ENCODE measurements at places on chromosomes 4 and X. TPM values are rescaled to one million over a fixed set of nuclear protein-coding genes. Genes with fewer than 3 reads are reported as not detected.
A peak's percentile ranks its signal among the peaks of the same experiment; 100 is the strongest.

- no peak for DNase-seq
Observed at GRCh38 chrX:145405012-145405411, 157.7 kb downstream of the SPANXN1 start.

GRCh38 chr4:172826861-172827260 is 341.8 kb upstream of the GALNT7 start:
- no peak for DNase-seq

DNA sequence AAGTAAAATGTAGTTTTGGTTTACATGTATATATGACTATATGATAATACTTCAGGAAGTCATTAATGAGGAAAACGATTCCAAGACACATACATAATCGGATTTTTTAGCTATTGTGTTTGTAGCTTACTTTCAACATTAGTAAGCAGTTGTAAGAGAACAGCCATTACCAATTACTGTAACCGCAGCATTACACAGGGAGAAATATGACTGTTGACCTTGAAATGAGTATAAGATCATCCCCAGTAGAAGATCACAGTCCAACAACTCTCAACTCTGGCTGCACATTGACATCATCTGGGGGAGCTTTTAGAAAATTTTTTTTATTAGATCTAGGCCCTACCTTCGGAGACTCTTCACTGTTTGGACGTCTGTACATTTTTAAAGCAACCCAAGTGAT is 762.0 kb upstream of the MAGEB2 start:
- no peak for DNase-seq

- no peak for DNase-seq
Observed at GRCh38 chr4:114688059-114688458, 89.5 kb downstream of the UGT8 start.

Gene HTRA3
- 6.8 TPM for total RNA-seq

Gene TMEM35A
- total RNA-seq = 3.8 TPM

- no peak for DNase-seq
Observed at GRCh38 chrX:9835585-9836210, 49.5 kb downstream of the SHROOM2 start.

DNA sequence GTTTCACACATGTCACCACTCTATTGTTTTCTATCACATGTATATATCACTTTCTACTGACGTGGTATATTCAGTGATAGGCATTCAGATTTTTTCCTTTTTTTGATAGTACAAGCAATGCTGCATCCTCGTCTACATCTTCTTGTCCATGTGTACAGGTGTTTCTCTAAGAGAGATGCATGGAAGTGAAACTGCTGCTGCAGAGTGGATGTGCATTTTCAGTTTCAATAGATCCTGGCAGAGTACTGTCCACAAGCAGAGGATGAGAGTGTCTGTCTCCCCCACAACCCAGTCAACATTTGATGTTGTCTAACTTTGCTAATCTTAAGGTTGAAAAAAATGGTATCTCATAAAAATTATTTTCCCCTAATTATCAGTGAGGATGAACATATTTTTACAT is 194.0 kb upstream of the CASK start:
- DNase-seq = no peak

DNA sequence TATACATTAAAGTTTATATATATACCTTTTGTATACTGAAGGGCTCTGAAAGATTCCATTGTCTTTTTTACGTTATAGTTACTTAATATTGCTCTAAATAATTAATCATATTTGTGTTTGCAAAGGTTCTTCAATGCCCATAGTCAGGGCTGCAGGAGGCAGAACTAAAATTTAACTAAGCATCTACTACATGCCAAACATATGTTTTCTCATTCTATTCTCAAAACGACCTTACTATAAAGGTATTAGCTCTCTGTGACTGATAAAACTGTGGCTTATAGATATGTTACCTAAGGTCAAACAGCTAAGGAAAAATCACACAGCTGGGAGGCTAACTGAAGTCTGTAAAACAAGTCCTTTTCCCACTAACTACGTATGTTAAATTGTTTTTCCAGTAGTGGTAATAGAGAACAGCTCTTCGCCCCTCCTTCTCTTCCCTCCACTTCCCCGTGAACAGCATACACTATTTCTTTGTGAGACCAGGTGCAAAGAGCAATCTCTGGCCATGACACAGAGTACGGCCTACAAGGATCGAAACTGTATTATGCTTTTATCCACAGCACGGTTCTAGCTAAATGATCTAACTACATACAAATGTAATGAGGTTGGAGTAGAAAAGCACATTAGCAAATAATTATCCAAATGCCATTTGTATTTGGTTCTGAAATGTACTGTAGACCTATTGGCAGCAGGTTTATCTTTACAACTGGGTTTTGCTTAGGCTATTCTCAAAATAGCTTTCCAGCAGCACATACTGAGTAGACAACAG is 1.7 kb downstream of the CNOT6L start:
- DNase-seq = peak; percentile 2

Gene SMPX
- not detected for total RNA-seq

DNA sequence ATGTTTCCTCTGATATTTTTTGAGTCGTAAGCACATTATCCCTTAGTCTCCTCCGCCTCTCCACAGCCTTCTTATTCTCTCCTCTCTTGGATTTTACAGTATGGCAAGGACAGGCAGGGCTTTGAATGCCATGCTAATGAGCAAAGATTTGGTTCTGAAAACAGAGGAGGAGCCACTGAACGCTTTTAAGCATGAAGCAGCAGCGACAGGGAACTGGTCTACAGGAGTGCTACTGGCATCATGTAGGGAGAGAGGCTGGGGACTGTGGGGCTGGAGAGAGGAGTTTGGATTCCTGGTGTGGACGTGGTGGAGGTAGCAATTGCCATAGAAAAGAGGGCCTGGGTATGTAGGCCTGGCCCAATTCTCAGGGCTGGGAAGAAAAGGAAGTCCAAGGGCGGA is 4.6 kb upstream of the CD99L2 start:
- no peak for DNase-seq

DNA sequence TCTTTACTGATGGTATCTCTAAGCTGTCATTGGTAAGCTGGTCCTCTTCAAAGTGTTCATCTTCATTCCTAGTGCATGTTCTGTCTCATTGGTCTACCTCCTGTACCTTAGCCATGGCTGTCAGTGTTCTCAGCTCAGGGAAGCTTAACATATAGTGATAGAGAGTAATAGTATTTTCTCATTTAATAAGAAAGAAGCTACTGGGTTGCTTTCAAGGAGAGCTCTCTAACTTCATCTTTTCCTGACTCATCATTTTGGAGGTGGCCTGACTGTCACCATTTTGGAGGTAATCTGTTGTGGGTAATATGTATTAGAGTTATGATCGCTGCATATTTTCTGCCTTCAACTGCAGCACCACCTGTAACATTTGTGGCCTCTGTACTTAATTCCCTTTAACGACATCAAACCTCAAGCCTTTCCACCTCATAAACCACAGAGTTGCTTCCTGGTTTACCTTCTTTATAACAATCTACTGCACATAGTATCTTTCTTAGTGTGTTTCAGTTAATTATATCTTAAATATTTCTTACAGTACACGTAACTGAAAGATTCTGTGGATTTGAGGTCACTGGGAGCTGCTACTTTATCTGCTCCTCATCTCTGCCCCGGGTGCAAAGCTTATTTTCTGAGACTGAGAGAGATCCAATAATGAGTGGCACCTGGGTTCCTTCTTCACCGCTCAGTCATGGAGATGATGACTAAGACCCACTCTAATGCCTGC is 474.0 kb upstream of the TECRL start:
- DNase-seq = no peak

GRCh38 chrX:1416327-1416784 is 24.4 kb upstream of the SLC25A6 start:
- no peak for DNase-seq

DNA sequence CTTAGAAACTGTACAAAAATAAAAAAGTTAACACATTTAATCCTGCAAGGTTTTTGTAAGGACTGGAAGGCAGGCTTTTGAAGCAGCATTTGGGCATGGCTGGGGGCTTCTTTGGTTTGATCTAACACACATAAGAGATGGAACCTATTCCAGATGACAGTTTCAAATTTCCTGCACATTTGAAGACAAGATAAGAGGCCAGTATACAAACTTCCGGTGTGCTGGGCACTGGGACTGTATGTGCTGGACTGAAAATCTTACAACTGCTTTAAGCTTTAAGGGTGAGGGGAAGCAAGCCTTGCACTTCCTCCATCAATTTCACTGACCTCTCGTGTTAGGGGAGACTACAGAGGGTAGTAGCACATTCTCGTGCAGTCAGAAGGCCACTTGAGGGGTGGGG is 122.9 kb downstream of the AMMECR1 start:
- DNase-seq = no peak

GRCh38 chrX:150719621-150720020 is 26.4 kb downstream of the MTMR1 start:
- no peak for DNase-seq

- DNase-seq = peak; percentile 60
Observed at GRCh38 chr4:150010525-150011126, 67.6 kb upstream of the DCLK2 start.

GRCh38 chrX:109890300-109890699 is 112.6 kb upstream of the TMEM164 start:
- DNase-seq = no peak

Gene NHSL2
- 0.46 TPM for total RNA-seq

DNA sequence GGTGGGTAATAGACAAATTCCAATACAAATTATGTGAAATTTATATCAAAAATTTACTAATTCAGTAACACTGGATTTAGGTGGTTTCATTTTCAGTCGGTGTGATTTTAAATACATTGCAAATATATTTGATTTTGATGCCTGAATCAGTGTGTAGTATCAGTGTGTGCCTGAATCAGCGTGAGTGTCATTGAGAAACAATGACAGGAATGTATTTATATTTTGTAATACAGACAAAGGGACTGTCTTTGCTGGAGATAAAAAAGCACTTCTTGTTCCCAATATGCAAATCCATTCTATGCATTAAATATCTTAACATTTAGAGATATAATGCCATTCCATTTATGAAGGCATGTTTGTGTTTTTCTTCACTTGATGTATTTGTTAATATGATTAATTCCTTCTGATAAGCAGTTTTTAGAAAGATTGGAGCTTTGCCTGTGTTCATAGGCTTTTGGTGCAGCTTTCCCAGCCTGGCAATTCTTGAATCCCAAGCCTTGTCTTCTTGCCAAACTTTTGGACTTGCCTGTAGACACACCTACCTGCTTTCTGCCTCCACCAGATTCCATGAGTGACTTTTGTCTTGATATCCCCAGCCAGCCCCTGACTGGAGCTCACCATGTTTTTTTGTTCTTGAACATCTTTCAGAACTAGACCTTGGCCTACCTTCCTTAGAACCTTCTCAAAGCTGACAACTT is 243.8 kb downstream of the ADGRL3 start:
- DNase-seq = no peak

Gene VEGFD
- not detected for total RNA-seq

GRCh38 chr4:137000432-137000831 is 531.9 kb downstream of the PCDH18 start:
- no peak for DNase-seq

DNA sequence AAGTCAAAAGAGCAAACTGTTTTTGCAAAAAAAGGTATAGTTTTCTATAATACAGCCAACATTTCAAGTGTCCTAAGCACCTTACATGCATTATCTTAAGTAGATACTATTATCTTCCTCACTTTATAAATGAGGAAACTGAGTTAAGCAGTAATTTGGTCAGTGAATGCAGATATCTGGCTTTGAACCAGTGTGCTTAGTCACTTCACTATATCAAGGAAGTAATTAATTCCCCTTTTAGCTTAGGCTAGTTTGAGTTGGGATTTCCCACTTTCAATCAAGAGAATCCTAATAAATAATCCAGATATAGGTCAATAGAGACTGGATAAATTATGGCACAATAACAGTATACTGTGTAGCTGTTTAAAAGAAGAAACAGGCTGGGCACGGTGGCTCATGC is 14.8 kb downstream of the SPINK2 start:
- no peak for DNase-seq

DNA sequence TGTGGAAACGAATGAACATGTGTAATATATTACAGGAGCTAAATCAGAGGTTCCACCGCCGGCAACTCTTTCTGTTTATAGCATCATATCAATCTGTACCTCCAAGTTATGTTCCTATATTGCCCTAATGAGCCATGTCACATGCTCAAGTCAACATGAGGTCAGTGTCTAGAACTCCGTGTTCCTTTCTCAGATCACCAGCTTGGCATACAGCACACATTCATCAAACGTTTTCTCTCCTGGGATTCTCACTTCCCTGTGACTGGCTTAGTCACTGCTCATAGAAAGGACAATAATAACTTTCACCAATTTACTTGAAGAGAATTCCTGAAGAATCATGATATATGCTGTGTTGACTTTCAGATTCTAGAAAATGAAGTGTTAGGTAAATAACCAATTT is 532.0 kb upstream of the SPANXN1 start:
- no peak for DNase-seq

GRCh38 chr4:100162027-100162685 is 28.1 kb downstream of the DDIT4L start:
- DNase-seq = no peak

DNA sequence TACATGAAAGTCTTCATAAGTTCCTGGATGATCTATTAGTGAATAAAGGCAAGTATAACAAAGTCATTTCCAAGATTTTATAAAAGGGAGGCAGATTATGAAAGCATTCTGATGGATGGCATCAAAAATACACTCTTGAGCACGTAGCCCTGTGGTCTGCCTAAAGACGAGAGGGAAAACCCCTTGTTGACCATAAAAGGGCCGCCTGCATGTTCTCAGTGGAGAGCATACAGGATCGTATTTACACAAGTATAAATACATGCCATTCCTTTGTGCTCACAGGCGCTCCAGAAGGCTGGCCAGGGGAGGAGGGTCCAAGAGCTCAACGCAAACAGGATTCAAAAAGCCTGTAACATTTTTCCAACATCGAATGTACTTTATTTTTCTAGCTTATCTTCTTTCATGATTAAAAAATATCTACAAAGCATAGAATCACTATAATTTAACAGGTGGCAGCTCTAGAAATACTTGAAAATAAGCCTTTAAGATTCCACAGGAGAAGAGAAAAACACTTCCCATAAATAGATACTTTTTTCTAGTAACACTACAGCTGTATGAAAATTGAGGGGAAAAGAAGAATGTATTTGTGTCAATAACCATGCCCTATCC is 29.6 kb downstream of the PDGFC start:
- DNase-seq = peak; percentile 85

Gene CACNA1F
- not detected for total RNA-seq

DNA sequence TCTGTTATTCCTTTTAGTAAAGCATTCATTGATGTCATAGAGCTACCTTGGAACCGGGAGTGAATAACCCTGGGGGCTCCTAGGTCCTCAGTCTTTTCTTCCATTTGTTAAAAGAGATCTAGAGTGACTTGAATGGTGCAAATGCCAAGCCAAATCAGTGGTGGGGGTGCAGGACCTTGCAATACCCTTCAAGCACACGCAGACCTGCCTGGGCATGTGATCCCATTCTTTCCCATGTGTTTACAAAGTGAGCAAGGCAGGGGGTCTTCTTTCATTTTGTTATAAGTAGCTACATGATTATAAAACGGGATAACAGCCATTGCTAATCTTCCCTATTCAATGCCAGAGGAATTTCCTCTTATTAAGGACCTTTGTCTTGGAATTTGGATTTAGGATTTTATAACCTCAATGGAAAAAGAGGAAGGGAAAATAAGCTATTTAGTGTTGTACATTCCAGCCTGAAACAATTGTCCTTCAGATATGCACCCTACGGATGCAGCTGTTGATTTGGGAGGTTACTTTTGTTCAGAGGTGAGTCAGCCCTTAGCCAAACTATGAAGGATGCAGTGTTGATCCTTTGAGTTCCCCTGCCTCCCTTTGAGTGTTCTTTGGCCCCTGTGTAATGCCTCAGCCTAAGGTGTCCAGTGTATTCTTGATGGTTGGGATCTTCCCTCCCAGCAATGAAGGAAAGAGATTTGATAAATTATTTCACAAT is 623.8 kb upstream of the HTR2C start:
- DNase-seq = no peak

GRCh38 chrX:110836982-110837381 is 41.4 kb upstream of the CHRDL1 start:
- no peak for DNase-seq

Measured in HFFc6 (cell line).